ENCODE measurements at places on chromosomes 6 and 20.

DNA sequence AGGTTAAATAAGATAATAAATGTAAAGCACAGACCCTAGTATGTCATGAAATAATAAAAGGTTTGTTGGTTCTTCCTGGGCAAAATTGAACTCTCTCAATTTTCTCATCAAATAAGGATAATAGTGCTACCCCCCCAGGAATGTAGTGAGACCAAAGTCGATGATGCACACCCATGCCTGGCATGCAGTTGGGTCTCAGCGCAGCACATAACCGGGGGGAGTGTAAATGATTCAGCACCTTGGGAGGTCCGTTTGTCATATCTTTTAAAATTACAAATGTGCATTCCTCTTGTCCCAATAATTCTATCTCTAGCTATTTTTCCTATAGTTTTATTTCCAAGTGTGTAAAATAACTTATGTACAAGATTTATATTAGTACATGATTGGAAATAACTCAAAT is 31.3 kb upstream of the CCDC167 start:
- no peak for DNase-seq

DNA sequence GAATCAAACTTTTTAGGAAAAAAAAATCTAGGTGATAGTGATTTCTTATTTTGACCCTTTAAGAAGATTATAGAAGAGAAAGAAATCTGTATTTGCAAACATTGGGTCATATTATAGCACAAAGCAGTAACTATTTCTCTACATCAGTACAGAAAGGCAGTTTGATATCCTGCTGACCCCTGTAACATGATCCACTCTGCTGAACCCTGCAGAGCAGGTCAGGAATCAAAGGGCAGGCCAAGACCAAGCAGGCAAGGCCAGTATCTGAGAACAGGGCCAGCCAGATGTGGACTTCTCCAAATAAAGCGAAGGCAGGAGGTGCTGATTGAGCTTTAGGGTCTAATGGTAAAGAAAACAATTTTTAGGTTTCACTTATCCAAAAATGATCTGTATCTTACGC is 239.4 kb downstream of the PTPRK start:
- no peak for DNase-seq

- DNase-seq: no peak
Measured at GRCh38 chr6:142833054-142833453, 111.9 kb downstream of the HIVEP2 start.

DNA sequence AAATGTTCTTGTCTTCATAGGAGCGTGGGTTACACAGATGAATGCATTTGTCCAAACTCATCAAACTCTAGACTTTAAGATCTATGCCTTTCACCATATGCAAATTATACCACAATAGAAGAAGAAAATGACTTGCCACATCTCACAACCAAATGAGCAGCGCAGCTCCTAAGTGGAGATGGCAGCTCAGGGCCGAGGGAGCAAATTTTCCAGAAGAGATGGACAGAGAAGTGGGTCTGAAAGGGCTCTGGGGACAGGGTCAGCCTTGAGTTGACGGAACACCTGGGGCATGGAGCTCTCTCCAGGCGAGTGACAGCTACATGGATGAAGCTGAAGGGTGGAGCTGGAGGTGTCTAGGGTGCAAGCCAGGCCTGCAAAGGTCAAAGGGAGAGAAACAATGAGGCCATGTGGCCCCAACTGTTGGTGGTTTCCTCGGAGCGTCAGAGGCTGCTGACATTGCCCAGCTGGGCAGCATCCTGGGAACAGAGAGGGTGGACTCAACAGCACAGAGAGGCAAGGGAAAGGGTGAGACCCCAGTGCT is 228.3 kb downstream of the NRN1 start:
- no peak for DNase-seq

DNA sequence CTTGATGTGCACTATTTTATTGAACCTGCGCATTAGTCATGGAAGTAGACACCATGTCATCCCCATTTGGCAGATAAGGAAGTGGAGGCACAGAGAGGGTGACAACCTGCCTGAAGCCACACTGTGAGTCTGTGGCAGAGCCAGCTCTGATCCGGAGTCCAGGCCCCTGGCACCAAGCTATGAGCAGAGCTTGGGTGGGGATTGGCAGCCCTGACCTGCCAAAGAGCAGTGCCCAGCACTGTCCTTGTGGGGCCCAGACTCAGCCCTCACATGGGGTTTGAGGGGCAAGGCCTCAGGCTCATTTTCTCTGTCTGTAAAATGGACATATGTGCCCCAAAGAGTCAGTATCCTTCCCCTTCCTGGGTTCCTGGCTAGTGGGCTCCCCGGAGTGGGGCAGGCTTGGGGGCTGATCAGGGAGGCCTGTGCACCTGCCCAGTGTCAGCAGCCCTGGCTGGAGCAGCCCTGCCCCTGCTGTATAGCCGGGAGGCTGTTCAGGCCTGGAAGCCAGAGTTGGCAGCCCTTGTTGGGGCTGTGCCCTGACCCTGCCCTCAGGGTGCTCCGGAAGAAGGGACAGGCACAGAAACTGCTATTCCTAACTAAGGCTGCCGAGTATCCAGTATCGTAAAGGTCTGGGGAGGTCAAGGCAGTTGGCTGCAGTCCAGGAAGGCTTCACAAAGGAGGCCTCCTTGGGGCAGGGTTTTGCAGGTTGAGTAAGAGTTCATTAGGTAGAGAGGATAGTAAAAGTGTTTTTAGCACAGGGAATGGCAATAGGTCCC is 38.7 kb downstream of the TGM2 start:
- no peak for DNase-seq

GRCh38 chr6:8904754-8905153 is 469.4 kb upstream of the SLC35B3 start:
- no peak for DNase-seq

- no peak for DNase-seq
Measured at GRCh38 chr6:1029141-1029540, 282.8 kb upstream of the FOXQ1 start.

All from natural killer cell treated with Interleukin-12 subunit alpha and Interleukin-12 subunit beta and Interleukin-15 and Interleukin-18, amount 100 ng/mL, for 72 hours (primary cell).